ENCODE measurements at places on chromosomes 2 and 18.

DNA sequence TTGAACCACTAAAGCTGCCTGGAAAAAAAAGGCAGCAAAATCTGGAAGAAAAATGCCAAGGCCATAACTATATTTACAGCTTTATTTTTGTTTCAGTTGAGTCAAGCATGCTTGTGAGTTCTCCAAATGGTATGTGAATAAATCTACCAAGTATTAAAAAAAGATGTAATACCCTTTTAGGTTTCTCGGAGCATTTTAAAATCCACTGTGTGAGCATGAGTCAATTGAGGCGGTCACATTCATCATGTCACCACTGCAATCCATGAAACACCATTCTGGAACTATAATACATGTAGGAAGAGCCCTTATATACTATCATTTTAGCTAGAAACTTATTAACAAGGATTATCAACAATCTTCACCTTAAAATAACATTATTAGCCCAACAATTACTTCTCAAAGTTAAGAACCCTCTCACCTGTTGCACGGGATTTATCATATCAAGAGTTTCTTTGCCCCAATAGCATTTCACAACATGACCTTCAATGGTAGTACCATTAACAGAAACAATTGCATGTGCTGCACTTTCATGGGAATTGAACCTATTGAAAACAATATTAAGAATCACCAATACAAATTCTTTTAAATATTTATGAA lies 24.2 kb upstream of the C2orf42 start:
- H3K27me3 ChIP-seq = no peaks in the 10 kb centered on the region
- no peaks in the 10 kb centered on the region for H3K4me1 ChIP-seq
- no peak for DNase-seq
- peaks cover 42% of the 10 kb centered on the region for H3K36me3 ChIP-seq

GRCh38 chr2:60064687-60065389 lies 488.6 kb downstream of the BCL11A start:
- DNase-seq = no peak
- H3K27ac ChIP-seq = no peak overlapping the region
- no peaks in the 10 kb centered on the region for H3K36me3 ChIP-seq
- H3K27me3 ChIP-seq = peaks cover 13% of the 10 kb centered on the region
- no peak overlapping the region for H3K4me3 ChIP-seq

- DNase-seq = no peak
- no peak overlapping the region for H3K27ac ChIP-seq
- no peak overlapping the region for H3K4me3 ChIP-seq
- H3K27me3 ChIP-seq = no peaks in the 10 kb centered on the region
These were observed 6.5 kb downstream of the ACKR3 start for GRCh38 chr2:236576087-236576486.

GRCh38 chr2:230335864-230336506 lies 9.0 kb downstream of the SP140L start:
- no peak for DNase-seq
- no peak overlapping the region for H3K27ac ChIP-seq
- H3K27me3 ChIP-seq = no peaks in the 10 kb centered on the region

GRCh38 chr18:46910856-46911255 lies 6.5 kb downstream of the PIAS2 start:
- H3K4me3 ChIP-seq = no peak overlapping the region
- H3K27ac ChIP-seq = no peak overlapping the region
- H3K36me3 ChIP-seq = peaks cover under 1% of the 10 kb centered on the region
- no peak for DNase-seq
- no peaks in the 10 kb centered on the region for H3K4me1 ChIP-seq
- H3K27me3 ChIP-seq = no peaks in the 10 kb centered on the region

GRCh38 chr2:102632380-102633175 lies 13.2 kb downstream of the SLC9A2 start:
- DNase-seq = no peak
- no peaks in the 10 kb centered on the region for H3K27me3 ChIP-seq
- no peaks in the 10 kb centered on the region for H3K36me3 ChIP-seq
- H3K27ac ChIP-seq = peak overlapping the region; percentile 14
- peaks cover 32% of the 10 kb centered on the region for H3K4me1 ChIP-seq

All from Calu3 (cell line).